ENCODE measurements at places on chromosomes 11 and 22.

DNA sequence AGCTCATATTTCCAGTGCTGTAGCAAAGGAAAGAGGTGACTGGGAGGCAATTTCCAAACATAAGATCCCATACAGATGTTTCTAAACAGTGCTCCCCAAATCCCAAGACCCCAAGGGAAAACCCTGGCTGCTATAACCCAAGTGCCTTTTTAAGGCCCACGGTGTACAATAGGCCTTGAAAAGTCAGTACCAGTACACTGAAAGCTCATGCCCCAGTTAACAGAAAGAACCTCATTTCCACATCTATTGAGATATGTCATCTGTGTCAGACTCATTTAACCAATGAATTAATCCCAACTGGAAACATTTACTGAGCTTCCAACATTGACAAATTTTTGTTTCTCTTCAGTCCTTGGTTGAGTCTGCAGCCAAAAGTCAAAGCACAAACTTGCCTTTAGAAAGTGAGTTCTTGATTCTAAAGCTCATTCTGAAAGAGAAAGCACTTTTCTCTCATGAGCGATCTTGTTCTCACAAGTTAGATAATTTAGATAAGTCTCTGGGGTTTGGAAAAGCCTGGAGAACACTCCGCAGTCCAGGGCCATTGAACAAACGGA, 239.8 kb upstream of the ARHGAP20 start:
- no peak for DNase-seq

GRCh38 chr22:27867085-27867952, 51.7 kb downstream of the PITPNB start:
- no peak for DNase-seq

GRCh38 chr11:94581926-94582325, 14.8 kb downstream of the PIWIL4 start:
- no peak for DNase-seq

DNA sequence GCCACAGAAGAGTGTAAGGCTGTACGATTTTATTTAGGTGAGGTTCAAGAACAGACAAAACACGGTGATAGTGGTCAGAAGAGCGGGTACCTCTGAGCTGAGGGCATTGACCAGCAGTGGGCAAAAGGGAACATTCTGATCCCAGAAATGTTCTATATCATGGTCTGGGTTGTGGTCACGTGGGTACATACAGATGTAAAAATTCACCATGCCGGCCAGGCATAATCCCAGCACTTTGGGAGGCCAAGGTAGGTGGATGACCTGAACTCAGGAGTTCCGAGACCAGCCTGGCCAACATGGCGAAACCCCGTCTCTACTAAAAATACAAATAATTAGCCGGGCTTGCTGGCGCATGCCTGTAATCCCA, 31.1 kb upstream of the GCAT start:
- no peak for DNase-seq

DNA sequence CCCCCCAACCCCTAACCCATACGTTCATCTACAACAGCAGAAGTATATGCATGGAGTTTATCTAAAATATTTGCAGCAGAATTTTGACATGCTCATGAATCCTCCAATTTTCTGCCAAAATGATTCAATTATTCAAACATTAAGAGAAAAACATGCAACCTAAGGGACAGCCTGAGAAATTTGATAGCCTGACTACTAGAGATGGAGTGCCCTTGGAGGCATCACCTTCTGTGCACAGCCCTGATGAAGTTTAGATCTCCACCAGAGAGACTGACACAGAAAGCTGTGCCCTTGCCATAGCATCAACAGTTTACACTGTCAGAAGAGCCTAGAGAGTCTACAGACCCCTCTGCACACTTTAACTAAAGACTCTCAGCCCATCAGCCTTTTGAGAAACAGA, 217.7 kb downstream of the LUZP2 start:
- no peak for DNase-seq

- no peak for DNase-seq
Observed at GRCh38 chr22:46661221-46661851, 41.1 kb downstream of the GRAMD4 start.

All from GM13977 (cell line).